ENCODE measurements at places on chromosomes 1 and 21. TPM values are rescaled to one million over a fixed set of nuclear protein-coding genes. Genes with fewer than 3 reads are reported as not detected.
A peak's percentile ranks its signal among the peaks of the same experiment; 100 is the strongest.

The RABGAP1L gene
- 34.5 TPM for total RNA-seq

The RSPH1 gene
- total RNA-seq: 0.29 TPM

The ASTN1 gene
- total RNA-seq: under 0.01 TPM

The EFNA4 gene
- total RNA-seq: 3.5 TPM

The GOLT1A gene
- total RNA-seq: not detected

The CXADR gene
- 0.36 TPM for total RNA-seq

The NPHS2 gene
- total RNA-seq: not detected

The GALNT2 gene
- total RNA-seq: 83.2 TPM

The AQP10 gene
- not detected for total RNA-seq

The RGS8 gene
- total RNA-seq: not detected

The IFI44L gene
- total RNA-seq: 28.3 TPM

The REN gene
- total RNA-seq: not detected

The DCST2 gene
- total RNA-seq: not detected

The ADAM15 gene
- total RNA-seq: 89.0 TPM

GRCh38 chr1:248686815-248687214, 15.8 kb downstream of the OR14I1 start:
- DNase-seq: no peak
- no peaks in the 10 kb centered on the region for H3K27me3 ChIP-seq
- no peak overlapping the region for H3K4me3 ChIP-seq

GRCh38 chr21:14241297-14241696, 25.3 kb downstream of the RBM11 start:
- H3K4me3 ChIP-seq: no peak overlapping the region
- no peak overlapping the region for H3K27ac ChIP-seq
- H3K4me1 ChIP-seq: no peaks in the 10 kb centered on the region
- H3K36me3 ChIP-seq: no peaks in the 10 kb centered on the region
- no peaks in the 10 kb centered on the region for H3K27me3 ChIP-seq

- no peak overlapping the region for H3K4me3 ChIP-seq
- no peak for DNase-seq
- peaks cover 45% of the 10 kb centered on the region for H3K4me1 ChIP-seq
- peak overlapping the region; percentile 30 for H3K27ac ChIP-seq
- no peaks in the 10 kb centered on the region for H3K27me3 ChIP-seq
Measured at GRCh38 chr1:6870571-6870970, 85.3 kb downstream of the CAMTA1 start.

- peaks cover 17% of the 10 kb centered on the region for H3K4me1 ChIP-seq
- H3K27me3 ChIP-seq: no peaks in the 10 kb centered on the region
- no peaks in the 10 kb centered on the region for H3K36me3 ChIP-seq
- no peak for DNase-seq
- no peak overlapping the region for H3K27ac ChIP-seq
- no peak overlapping the region for H3K4me3 ChIP-seq
Measured at GRCh38 chr1:183954496-183954895, 83.0 kb downstream of the COLGALT2 start.

GRCh38 chr21:16241479-16241963, 511.7 kb downstream of the USP25 start:
- DNase-seq: no peak
- H3K27ac ChIP-seq: no peak overlapping the region
- H3K4me3 ChIP-seq: no peak overlapping the region
- no peaks in the 10 kb centered on the region for H3K4me1 ChIP-seq

GRCh38 chr1:145690587-145691558, 16.3 kb downstream of the PDZK1 start:
- H3K4me1 ChIP-seq: peaks cover 14% of the 10 kb centered on the region
- H3K36me3 ChIP-seq: no peaks in the 10 kb centered on the region
- no peak overlapping the region for H3K4me3 ChIP-seq
- peak overlapping the region; percentile 36 for H3K27ac ChIP-seq

DNA sequence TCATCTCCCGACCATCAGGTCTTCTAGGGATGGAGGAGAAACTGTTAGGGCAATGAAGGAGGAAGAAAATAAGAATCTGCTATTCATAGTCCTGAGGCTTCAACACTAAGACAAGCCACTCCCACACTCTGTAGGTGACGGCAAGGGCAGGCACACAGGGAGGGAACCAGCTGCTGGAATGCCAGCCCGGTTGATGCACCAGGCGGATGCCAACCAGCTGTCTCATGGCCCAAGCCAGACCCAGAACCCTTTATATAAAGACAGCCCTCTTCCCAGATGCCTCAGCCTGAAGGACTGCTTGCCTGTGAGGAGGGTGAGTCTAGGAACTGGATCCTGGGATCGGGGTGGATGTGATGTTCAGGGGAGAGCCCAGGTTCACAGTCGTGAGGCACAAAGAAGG, at the start of gene KPRP:
Gene KPRP, plus strand, starts transcription at position 279 of the 400 bp plus-strand sequence. CDS start 1,564 bp downstream, outside the sequence.
- H3K36me3 ChIP-seq: no peaks in the 10 kb centered on the region
- no peak within 1 kb of the TSS for H3K4me3 ChIP-seq

DNA sequence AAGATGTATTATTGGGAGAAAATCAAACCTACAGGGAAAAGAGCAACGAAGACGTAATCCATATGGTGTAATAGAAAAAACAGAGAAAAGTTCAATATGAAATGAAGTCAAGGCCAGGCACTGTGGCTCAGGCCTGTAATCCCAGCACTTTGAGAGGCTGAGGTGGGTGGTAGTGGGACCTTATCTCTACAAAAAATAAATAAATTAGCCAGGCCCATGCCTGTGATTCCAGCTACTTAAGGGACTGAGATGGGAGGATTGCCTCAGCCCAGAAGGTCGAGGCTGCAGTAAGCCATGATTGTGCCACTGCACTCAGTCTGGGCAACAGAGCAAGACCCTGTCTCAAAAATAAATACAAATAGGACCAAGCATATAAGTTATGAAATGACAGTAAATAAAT, 11.4 kb downstream of the DESI2 start:
- H3K36me3 ChIP-seq: no peaks in the 10 kb centered on the region
- no peak overlapping the region for H3K4me3 ChIP-seq
- DNase-seq: no peak

DNA sequence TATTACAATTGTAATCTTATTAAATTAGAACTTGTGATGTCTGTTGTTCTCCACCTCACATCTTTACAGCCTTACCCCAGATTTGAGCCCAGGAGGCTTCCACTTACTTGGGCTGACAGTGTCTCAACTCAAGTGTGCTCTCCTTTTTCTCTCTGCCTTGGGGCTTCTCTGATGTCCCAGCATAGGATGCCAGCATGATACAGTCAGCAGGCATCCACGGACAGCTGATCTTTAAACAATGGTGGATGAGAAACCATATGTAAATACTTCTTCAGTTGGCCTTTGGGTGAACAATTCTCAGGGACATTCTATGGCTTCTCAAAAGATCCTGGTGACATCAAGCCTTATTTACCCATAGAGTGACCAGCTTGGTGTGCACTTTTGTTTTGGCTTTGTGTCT, 107.6 kb upstream of the GORAB start:
- no peaks in the 10 kb centered on the region for H3K36me3 ChIP-seq
- H3K4me3 ChIP-seq: no peak overlapping the region
- no peak overlapping the region for H3K27ac ChIP-seq
- H3K4me1 ChIP-seq: no peaks in the 10 kb centered on the region

DNA sequence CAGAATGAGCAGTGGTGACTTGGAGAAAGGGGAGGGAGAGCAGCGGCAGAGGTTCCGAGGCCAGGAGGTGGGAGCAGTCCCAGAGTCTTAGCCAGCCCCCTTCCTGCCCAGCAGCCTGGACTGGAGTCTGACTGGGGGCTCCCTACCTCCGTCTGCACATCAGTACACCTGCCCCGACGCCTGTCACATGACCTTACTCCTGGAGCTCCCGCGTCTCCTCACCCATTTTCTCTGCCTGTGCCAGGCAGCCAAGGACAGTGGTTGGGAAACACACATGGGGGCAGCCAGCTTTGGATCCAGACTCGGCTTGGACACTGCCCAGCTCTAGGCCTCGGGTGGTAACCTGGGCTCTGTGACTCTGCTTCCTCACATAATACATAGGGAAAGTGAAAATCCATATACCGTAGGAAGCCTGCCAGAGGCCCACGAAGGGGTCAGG, 16.9 kb downstream of the ACTRT2 start:
- no peak overlapping the region for H3K4me3 ChIP-seq
- peak; percentile 80 for DNase-seq
- peaks cover 5% of the 10 kb centered on the region for H3K27me3 ChIP-seq
- no peak overlapping the region for H3K27ac ChIP-seq
- no peaks in the 10 kb centered on the region for H3K4me1 ChIP-seq

GRCh38 chr1:204438628-204439027, 27.0 kb upstream of the PPP1R15B start:
- peak overlapping the region; percentile 10 for H3K4me3 ChIP-seq
- peak; percentile 95 for DNase-seq
- H3K4me1 ChIP-seq: peaks cover 42% of the 10 kb centered on the region
- no peaks in the 10 kb centered on the region for H3K36me3 ChIP-seq
- H3K27ac ChIP-seq: peak overlapping the region; percentile 61

GRCh38 chr1:165763442-165763841, 5.2 kb downstream of the TMCO1 start:
- no peak for DNase-seq
- H3K27ac ChIP-seq: no peak overlapping the region
- peaks cover 8% of the 10 kb centered on the region for H3K4me1 ChIP-seq
- no peak overlapping the region for H3K4me3 ChIP-seq

DNA sequence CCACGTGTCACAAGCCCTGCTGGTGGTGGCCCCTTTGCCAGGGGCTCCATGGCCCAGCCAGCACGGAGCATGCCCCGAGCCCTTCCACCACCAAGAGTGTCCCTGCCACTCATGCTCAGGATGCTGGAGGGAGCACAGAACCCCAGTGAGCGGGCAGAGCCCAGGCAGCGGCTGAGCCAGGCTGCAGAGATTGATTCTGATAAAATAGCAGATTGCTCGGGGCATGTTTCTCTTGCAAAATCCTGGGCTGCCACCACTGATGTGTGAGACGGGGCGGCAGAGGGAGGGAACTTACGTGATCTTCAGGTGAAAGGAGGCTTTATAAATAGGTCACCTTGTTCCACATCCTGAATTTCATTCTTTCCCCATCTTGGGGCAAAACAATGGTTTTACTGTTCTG, 53.2 kb downstream of the SPSB1 start:
- H3K27ac ChIP-seq: no peak overlapping the region
- no peaks in the 10 kb centered on the region for H3K27me3 ChIP-seq
- no peaks in the 10 kb centered on the region for H3K4me1 ChIP-seq
- no peak overlapping the region for H3K4me3 ChIP-seq
- no peak for DNase-seq
- peaks cover 3% of the 10 kb centered on the region for H3K36me3 ChIP-seq

GRCh38 chr1:6223617-6224016, 12.1 kb downstream of the ICMT start:
- H3K36me3 ChIP-seq: peaks cover 43% of the 10 kb centered on the region
- H3K27me3 ChIP-seq: no peaks in the 10 kb centered on the region
- no peak overlapping the region for H3K27ac ChIP-seq
- peak; percentile 84 for DNase-seq
- H3K4me3 ChIP-seq: no peak overlapping the region

- H3K27me3 ChIP-seq: no peaks in the 10 kb centered on the region
- no peaks in the 10 kb centered on the region for H3K4me1 ChIP-seq
- no peak overlapping the region for H3K27ac ChIP-seq
- DNase-seq: peak; percentile 96
Measured at GRCh38 chr1:210792250-210793102, 341.5 kb downstream of the KCNH1 start.

DNA sequence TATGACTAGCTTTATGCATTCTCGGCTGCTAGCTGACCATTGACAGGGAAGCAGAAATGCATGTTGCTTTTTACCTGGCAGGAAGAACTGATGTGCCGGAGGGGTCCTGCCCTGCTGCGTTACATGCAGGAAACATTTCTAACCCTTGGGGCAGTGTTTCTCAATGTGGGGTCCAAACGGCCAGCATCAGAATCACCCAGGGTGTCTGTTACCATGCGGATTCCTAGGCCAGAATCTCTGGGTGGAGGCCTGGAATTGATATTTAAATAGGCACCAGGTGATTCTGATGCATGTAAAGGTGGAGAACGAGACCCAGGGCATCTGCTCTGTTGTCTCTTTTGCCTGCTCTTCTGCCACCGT, 182.7 kb downstream of the PCP4 start:
- no peaks in the 10 kb centered on the region for H3K4me1 ChIP-seq
- no peak overlapping the region for H3K27ac ChIP-seq
- DNase-seq: peak; percentile 39
- H3K4me3 ChIP-seq: no peak overlapping the region
- H3K36me3 ChIP-seq: no peaks in the 10 kb centered on the region

DNA sequence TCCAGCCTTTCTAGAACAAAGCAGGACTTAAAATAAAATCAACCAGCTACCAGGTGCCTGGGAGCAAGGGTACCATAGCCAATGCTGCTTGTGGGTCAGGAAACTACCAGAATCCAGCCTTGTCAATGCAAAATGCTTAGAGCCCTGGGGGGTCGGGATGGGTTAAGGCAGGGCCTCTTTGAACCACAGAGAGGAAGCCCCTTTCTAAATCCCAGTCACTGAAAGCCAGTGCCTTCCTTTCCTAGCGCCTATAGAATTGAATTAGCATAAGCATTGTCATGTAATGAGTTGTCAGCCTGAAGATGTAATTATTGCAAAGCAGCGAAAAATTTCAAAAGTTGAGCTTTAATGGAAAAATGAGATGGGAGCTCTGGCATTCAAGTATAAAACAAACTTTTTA, 176.6 kb upstream of the DAB1 start:
- H3K4me1 ChIP-seq: no peaks in the 10 kb centered on the region
- H3K27ac ChIP-seq: no peak overlapping the region
- H3K27me3 ChIP-seq: no peaks in the 10 kb centered on the region
- no peaks in the 10 kb centered on the region for H3K36me3 ChIP-seq

DNA sequence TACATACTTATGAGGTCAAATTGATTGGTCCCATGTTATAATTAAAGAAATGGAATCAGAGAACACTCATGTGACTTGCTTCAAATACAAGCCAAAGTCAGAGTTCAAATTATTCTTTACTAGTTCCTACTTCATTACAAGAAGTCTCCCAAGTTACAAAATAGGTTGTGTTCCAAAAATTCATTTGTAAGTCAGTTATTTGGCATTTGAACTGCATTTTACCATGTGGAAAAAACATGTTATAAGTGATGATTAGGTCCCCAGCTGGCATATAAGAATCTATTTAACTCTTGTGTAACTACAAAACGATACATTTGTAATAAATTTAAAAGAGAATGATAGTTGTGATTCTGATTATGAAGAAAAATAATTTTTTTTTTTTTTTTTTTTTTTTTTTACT, 124.1 kb downstream of the DISP1 start:
- H3K27me3 ChIP-seq: no peaks in the 10 kb centered on the region
- no peaks in the 10 kb centered on the region for H3K4me1 ChIP-seq
- no peak for DNase-seq
- no peak overlapping the region for H3K27ac ChIP-seq
- H3K4me3 ChIP-seq: no peak overlapping the region
- H3K36me3 ChIP-seq: no peaks in the 10 kb centered on the region

DNA sequence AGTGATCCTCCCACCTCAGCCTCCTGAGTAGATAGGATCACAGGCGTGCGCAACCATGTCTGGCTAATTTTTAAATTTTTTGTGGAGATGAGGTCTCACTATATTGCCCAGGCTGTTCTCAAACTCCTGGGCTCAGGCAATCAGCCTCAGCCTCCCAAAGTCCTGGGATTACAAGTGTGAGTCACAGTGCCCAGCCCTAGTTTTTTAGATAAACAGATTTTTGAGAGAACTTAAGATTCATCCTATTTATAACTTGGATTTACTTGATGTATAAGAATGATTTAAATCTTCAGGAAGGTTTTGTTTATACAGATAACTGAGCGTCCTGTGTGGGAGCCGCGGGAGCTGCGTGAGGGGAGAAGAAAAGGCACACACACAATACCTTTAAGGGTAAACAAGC, 26.2 kb downstream of the HEYL start:
- no peak overlapping the region for H3K27ac ChIP-seq
- H3K4me3 ChIP-seq: no peak overlapping the region
- no peak for DNase-seq
- no peaks in the 10 kb centered on the region for H3K4me1 ChIP-seq
- no peaks in the 10 kb centered on the region for H3K36me3 ChIP-seq

All from osteoblast (primary cell).